ENCODE measurements at places on chromosomes 2 and 18. TPM values are rescaled to one million over a fixed set of nuclear protein-coding genes. Genes with fewer than 3 reads are reported as not detected.

SPP2 gene
- not detected for total RNA-seq

DNA sequence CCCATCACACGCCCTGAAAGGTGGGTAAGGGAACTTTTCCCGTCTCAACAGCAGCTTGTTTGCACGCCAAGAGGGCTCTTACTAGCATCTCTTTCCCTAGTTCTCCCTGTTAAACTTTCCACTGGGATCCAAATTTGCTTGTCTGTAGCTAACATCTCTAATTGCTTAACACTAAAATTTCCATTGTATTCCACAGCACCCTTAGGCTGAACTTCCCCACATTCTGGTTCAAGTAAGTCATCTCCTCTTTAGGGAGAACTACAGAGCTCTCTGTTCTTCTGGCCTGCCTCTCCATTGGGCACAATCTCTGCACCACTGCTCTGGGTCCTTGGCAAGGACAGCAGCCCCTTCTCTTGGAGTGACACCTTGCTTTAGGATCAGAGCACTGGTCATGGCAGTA lies 24.0 kb downstream of the UNC50 start:
- DNase-seq = no peak

DNA sequence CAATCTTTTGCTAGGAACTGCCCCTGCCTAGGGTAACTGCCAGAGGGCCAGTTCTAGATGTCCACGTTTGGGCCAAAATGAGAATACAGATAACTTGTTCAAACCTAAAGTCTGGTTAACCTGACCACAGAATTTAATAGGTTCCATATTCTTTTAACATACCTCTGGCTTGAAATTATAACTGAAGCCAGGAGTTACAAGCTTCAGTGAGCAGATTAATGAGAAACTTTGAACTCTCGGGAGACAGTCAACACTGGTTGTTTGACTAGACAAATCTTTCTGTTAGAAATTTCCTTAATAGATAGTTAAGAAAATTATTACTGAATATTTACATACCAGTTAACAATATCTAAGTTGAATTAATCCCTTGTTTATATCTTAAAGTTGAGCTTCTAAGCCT lies 110.0 kb upstream of the KLF7 start:
- no peak for DNase-seq

ASAP2 gene
- 3.3 TPM for total RNA-seq

DNA sequence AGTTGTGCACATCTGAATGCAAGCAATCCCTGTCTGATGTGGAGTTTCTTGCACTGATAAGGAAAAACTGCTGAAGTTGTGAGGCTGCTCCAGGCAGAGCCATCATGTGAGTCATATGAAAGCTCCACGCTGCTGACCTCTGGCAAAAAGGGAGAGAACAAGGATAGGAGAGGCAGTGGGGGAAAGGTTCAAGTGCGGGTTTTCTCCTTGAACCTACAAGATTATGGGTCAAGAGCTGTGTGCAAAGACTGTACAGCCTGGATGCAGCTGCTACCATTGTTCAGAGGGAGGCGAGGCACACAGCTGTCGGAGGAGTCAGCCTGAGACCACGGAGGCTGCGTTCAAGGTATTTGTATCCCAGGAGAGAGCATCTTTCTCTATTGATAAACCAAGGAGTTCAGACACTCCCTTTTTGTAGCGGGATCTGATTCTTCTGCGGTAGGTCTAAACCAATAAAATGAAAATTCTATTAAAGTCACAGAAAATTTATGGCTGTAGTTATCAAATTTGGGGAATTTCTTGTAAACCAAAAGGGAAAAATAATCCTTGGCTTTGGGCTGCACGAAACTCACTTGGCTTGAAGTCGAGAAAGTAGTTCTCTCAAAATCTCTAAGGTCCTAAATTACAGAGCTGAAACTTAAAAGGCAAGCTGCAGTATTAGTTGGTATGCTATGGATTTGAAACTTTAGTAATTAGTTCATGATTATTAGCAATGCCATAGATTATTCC lies at the start of gene CDK15:
CDK15 (plus strand) TSS at position 96 of the 729 bp plus-strand sequence; CDS start at position 224, 128 bp downstream.
- no peak for DNase-seq

DNA sequence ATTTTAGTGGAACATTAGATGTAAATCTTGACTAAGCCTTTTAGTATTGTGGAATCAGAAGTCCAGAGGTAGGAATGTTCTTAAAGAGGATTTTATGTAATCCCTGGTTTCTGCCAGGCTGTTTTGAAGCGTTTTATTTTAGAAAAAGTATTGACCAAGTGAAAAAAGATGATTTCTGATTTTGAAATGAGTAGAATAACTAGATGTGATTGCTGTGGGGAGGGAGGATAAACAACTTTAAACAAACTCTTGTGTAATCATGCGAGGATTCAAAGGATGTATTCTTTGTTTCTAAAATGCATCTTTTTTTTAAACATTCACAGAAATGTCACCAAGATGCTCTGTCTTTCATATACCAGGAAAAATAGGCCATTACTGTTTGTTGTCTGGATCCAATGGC lies 53.9 kb downstream of the PHLPP1 start:
- no peak for DNase-seq

DOCK10 gene
- 16.6 TPM for total RNA-seq

RBMS1 gene
- 29.1 TPM for total RNA-seq

GRCh38 chr2:196597531-196597930 lies 42.0 kb upstream of the CCDC150 start:
- no peak for DNase-seq

DNA sequence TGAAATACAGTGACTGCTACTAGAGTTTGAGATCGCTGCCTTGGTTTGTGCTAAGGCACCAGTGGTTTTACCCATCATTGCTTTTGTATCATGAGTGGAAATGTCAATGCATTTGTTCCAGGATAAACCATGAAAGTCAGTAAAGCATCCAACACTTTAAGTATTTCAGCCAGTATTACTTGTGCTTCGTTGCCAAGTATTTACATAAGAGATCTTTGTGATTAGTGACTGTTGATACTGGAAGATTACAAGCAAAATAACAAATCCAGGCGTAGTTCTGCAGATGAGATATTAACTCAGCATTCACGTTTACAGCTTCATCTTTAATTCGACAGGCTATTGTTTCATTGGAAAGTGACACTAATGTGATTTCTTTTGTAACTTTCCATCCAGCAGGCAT lies 90.3 kb upstream of the B3GNT7 start:
- DNase-seq = no peak

IL1F10 gene
- total RNA-seq = not detected

GRCh38 chr2:19894134-19894792 lies 7.5 kb downstream of the TTC32 start:
- no peak for DNase-seq

GRCh38 chr18:22739061-22739642 lies 194.0 kb upstream of the RBBP8 start:
- DNase-seq = no peak

DNA sequence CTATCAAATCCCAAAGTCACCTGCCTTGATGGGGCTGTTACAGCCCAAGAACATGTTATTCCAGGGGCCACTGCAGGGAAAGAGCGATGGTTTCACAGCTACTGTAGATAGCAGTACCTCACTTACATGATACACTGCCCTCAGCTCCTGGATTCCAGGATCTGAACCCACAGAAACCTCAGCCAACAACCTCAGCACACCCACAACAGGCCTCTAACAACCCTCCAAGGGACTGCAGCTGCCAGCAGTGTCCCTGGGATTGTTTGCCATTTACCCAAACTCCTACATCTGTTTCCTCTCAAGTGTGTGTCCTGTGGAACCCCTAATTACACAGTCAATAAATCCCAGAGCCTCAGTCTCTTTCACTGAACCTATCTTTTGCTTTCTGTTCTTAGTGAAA lies 28.2 kb downstream of the OSBPL1A start:
- DNase-seq = no peak

LAMA1 gene
- total RNA-seq = 1.3 TPM

RIT2 gene
- not detected for total RNA-seq

- DNase-seq = no peak
Observed at GRCh38 chr18:23188068-23188760, 52.9 kb downstream of the CABLES1 start.

- no peak for DNase-seq
Observed at GRCh38 chr18:48152549-48152948, 222.1 kb upstream of the SMAD2 start.

DNA sequence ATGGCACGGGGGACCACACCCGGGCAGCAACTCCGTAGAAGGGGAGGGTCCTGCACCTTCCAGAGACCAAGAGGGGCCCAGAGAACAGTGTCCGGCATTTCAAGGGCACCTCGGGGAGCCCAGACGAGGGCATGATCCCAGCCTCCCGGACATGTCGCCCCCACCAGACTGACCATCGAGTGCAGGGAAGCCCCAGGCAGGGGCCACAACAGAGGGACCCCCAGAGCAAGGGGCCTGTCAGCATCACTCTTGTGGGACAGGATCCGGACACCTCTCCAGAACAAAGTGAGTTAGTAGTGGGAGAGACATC lies 50.4 kb upstream of the CTDP1 start:
- no peak for DNase-seq

VWC2L gene
- not detected for total RNA-seq

DNA sequence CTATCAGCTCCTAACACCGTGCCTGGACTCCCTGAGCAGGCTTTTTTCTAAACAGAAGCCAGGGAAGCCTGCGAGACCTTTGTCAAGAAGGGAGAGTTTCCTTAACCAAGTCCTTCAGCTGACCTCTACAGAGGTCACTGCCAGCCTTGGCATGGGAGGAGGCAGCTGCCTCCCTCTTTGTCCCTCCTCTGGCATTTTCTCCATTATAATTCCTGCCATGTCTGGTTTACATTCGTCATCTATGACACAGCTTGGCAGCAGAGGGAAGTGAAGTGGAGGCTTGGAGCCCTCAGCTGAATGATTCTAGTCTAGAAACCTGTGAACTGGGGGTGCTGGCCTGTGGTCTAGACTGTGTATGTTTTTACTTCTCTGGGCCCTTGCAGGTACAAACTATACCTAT lies 22.5 kb downstream of the LIPG start:
- DNase-seq = no peak

KATNAL2 gene
- total RNA-seq = 3.4 TPM

GRCh38 chr18:35334212-35334611 lies 10.0 kb downstream of the ZNF24 start:
- no peak for DNase-seq

DNA sequence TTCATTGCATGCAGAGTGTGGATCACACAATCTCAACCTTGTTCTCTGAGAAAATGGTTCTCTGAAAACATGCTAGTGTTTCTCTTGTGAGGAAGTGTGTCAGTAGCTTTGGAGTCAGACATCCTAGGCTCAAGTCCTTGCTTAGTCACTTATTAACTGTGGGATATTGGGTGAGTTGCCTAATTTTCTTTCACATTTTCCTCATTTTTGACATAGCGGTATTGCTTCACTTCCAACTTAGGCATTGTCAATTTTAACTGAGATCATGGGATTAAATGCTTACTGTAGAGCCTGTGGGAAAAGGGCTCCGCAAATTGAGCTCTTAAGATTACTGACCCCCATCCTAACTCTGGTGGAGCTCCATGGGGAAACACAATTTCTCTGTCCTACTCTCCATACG lies 622.2 kb downstream of the CNTNAP5 start:
- DNase-seq = no peak

- DNase-seq = no peak
Observed at GRCh38 chr2:146870691-146871090, 974.1 kb upstream of the ACVR2A start.

TBC1D8 gene
- total RNA-seq = 19.5 TPM

DNA sequence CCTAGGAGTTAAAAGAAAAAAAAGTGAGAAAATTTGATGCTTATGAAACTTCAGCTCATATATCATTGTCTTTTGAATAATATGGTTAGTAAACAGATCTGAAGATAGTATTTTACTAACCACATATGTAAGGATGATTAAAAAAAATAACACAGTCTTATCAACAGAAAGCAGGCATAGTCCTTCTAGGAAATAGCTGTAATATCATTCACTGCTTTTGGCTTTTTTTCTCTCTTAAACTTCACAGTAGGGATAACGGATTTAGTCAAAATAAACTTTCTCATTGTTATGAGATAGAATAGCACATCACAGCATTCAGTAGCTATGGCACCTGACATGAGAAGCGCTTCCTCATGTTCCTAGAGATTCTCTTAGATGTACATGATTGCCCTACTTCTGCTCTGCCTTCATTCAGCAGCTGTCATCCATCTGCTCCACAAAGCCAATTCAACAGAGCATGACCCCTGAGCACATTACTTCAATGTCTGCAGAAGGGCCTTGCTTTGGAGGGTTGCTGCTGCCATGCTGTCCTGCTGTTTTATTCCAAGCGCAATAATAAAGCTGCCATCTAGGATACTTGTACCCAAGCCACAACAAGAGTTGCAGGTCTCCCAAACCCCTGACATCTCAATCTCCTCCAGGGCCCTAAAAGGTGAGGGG lies 67.0 kb downstream of the TTC21B start:
- no peak for DNase-seq

DNA sequence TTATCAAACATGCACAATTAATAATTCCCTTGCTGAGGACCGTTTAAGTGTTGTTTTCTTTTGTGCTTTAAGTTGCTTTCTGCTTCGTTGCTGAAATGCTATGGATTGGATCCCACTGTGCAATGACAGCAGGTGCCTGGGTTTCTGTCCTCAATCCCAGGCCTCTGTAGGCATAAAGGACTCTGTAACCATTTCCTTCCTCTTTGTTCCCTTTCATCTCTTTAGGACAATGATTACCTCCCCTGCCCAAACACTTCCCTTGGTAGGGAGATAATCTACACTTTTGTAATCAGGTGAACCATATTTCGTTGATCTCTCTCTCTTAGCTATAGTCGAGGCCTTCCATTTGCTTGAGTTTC lies 58.6 kb upstream of the LYPD6B start:
- DNase-seq = no peak

DNA sequence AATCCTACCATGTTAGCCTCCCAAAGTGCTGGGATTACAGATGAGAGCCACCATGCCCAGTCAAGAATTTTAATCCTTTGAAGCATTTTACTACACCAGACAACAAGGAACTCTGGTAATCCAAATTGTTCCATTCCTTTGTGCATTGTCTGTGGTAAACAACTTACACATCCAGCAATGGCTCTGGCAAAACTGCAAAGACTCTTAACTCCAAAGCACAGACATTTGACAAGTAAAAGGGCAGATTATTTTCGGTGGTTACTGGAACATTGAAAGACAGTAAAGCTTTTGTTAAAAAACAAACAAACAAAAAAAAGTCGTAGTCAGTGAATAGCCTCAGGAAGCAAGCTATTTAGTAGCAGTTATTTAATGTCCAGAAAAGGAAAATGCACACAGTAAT lies 33.2 kb upstream of the RMND5A start:
- DNase-seq = no peak

GPR17 gene
- total RNA-seq = not detected

DNA sequence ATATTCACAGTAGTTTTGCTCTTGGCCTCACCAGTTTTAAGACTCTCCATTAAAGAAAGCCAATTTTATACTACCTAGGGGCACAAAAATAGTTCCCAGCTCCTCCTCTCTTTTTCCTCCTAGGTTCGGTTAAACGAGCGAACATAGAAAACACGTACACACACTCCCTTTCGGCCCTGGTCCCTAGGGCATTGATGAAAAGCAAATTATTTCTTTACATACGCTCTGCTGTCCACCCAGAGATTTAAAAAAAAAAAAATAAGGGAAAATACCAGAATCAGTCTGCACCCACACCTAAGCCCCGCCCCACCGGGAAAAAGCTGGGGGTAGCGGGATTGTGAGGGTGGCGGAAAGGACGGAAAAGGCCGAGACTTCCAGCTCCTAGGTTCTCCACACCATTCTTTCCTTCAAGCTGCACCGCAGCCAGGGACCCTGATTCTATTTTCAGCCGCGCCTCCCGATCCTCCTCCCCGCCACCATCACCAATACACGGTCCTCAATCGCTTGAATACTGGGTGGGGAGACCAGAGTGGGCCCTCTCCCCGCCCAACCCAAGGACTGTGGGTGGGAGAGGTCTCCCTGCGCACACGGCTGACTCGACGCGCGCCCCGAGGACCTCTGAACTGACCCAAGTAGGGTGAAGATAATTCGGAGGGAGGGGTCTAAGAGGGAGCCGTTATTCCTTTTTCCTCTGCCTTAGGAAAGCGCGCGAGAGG lies 769 bp downstream of the ATF2 start:
- DNase-seq = peak; percentile 1

All from esophagus squamous epithelium (tissue), 5 donors.